ENCODE measurements at places on chromosomes 5 and 9.
A peak's percentile ranks its signal among the peaks of the same experiment; 100 is the strongest.

DNA sequence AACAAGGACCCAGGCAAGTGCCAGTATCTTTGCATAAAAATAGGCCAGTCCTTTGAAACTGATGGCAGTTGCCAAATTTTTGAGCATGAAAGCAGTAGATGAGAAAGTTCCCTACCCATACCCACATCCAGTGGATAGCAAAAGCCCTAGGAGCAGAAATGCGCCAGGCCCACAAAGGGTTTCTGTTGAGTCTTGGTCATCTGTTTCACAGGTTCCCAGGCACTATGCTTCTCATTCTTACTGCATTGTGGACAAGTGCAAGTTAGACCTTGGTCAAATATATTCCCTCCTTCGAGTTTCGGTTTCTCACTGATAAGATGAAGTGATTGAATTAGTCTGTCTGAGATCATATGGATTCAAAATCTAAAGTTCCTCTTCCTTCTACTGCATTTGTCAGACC lies 152.3 kb downstream of the NR3C1 start:
- H3K36me3 ChIP-seq, result no peaks in the 10 kb centered on the region
- no peaks in the 10 kb centered on the region for H3K27me3 ChIP-seq

- no peaks in the 10 kb centered on the region for H3K4me1 ChIP-seq
- H3K4me3 ChIP-seq, result no peak overlapping the region
- no peaks in the 10 kb centered on the region for H3K27me3 ChIP-seq
- H3K36me3 ChIP-seq, result no peaks in the 10 kb centered on the region
- H3K27ac ChIP-seq, result no peak overlapping the region
These were observed 64.2 kb upstream of the OLFM1 start for GRCh38 chr9:135023088-135023785.

DNA sequence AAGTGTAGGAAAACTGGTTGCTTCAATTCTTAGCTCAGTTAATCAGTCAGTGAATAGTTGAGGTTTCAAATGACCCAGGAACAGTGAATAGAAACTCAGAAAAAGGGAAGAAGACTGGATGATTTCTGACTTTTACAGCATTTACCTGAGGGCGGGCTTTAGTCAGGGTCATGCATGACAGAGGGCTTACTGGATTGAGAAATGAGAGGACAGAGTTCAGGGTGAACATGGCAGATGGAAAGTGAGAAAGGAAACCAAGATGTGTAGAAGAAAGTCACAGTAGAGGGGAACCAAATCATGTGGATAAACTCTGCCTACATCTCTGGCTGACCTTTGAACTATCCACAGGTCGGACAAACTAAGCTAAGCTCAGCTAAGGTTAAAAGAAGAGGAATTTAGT lies 596.0 kb downstream of the SEMA5A start:
- H3K36me3 ChIP-seq, result no peaks in the 10 kb centered on the region
- no peaks in the 10 kb centered on the region for H3K27me3 ChIP-seq
- DNase-seq, result no peak
- H3K4me3 ChIP-seq, result no peak overlapping the region

GRCh38 chr5:149380466-149381121 lies 1.5 kb upstream of the IL17B start:
- H3K36me3 ChIP-seq, result no peaks in the 10 kb centered on the region
- DNase-seq, result no peak
- peaks cover 1% of the 10 kb centered on the region for H3K4me1 ChIP-seq
- no peak overlapping the region for H3K27ac ChIP-seq
- no peak overlapping the region for H3K4me3 ChIP-seq

GRCh38 chr9:79883073-79883645 lies 311.4 kb downstream of the TLE4 start:
- no peaks in the 10 kb centered on the region for H3K27me3 ChIP-seq
- H3K4me3 ChIP-seq, result no peak overlapping the region
- H3K36me3 ChIP-seq, result no peaks in the 10 kb centered on the region
- no peak overlapping the region for H3K27ac ChIP-seq
- no peak for DNase-seq
- H3K4me1 ChIP-seq, result no peaks in the 10 kb centered on the region

GRCh38 chr9:91376239-91376638 lies 14.5 kb upstream of the AUH start:
- H3K4me1 ChIP-seq, result no peaks in the 10 kb centered on the region
- no peak for DNase-seq
- no peak overlapping the region for H3K4me3 ChIP-seq
- no peak overlapping the region for H3K27ac ChIP-seq
- no peaks in the 10 kb centered on the region for H3K27me3 ChIP-seq
- H3K36me3 ChIP-seq, result no peaks in the 10 kb centered on the region

DNA sequence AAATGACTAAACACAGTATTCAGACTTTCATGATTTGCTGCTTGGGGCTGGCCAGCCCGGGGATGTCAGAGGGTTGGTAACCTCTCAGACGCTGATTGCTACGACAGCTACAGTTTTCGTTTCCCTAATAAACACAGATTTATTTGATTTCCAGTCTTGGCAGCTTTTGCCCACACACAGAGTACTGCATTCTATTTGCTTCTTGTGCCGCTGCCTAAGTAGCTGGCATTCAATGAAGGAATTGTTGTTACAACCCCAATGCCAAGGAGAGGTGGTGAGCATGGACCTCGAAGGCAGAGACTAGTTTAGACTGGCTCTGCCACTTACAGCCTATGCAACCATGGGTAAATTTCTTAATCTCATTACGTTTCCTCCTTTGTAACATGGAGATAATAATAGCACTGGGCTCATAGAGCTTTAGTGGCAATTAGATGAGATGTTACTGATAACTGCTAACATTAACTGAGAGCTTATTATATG lies 247.1 kb upstream of the PANK3 start:
- DNase-seq, result no peak
- H3K27ac ChIP-seq, result no peak overlapping the region
- H3K36me3 ChIP-seq, result no peaks in the 10 kb centered on the region
- peaks cover 4% of the 10 kb centered on the region for H3K27me3 ChIP-seq

- no peaks in the 10 kb centered on the region for H3K36me3 ChIP-seq
- DNase-seq, result no peak
- H3K4me3 ChIP-seq, result no peak overlapping the region
- no peaks in the 10 kb centered on the region for H3K4me1 ChIP-seq
- H3K27ac ChIP-seq, result no peak overlapping the region
- peaks cover 14% of the 10 kb centered on the region for H3K27me3 ChIP-seq
These were observed 101.8 kb downstream of the MAST4 start for GRCh38 chr5:66697796-66698564.

DNA sequence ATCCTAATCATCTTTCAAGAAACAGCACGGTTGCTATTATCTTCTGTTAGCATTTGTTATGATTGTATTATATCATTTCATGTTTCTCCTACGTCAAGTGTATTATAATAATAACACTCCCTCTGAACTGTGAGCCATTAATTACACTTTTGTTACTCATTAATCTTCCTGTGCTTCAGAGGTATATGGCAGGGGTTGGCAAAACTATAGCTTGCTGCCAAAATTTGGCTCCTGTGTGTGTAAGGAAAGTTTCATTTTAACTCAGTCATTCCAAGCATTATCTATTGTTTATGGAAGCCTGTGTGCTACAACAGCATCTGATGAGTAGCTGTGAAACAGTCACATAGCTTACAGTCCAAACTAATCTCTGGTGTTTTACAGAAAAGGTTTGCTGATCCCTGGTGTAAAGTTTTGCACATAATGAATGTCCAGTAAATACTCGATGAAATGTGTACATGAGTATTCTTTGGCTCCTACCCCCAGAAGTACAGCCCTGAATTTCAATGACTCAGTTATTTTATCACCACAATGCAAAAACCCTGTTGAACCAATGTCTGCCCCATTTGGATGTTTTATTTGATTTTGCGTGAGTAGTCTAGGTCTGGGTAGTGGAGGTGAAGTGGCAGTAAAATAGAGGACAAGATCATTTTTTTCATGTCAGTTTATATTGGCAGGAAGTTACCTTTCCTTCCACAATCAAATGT lies 648.2 kb downstream of the MAT2B start:
- H3K36me3 ChIP-seq, result no peaks in the 10 kb centered on the region
- no peak overlapping the region for H3K4me3 ChIP-seq
- H3K27ac ChIP-seq, result no peak overlapping the region

GRCh38 chr9:98795970-98796363 lies 388 bp downstream of the ANKS6 start:
- DNase-seq, result no peak
- no peaks in the 10 kb centered on the region for H3K36me3 ChIP-seq
- H3K27me3 ChIP-seq, result no peaks in the 10 kb centered on the region
- no peak overlapping the region for H3K27ac ChIP-seq
- peaks cover 11% of the 10 kb centered on the region for H3K4me1 ChIP-seq
- H3K4me3 ChIP-seq, result peak overlapping the region; percentile 97

GRCh38 chr9:89422151-89422975 lies 75.5 kb downstream of the SEMA4D start:
- no peaks in the 10 kb centered on the region for H3K27me3 ChIP-seq
- no peak overlapping the region for H3K4me3 ChIP-seq
- H3K4me1 ChIP-seq, result no peaks in the 10 kb centered on the region

DNA sequence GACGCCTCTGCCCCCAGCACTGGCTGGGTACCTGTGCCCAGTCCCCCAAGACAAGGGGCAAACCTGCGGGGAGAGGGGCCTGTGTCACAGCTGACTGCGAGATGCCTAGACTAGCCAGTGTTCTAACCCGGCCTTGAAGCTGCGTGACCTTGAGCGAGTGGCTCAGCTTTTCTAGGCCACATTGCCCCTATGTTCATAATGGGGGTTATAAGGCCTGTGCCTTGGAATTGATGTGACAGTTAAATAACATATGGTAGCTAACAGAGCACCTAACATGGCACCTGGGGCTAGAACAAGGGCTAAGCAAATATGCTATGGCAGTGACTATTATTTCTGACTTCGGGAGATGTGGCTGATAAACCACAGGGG lies 22.8 kb upstream of the COL27A1 start:
- peaks cover 1% of the 10 kb centered on the region for H3K4me1 ChIP-seq
- H3K4me3 ChIP-seq, result no peak overlapping the region
- no peaks in the 10 kb centered on the region for H3K36me3 ChIP-seq
- no peak overlapping the region for H3K27ac ChIP-seq
- H3K27me3 ChIP-seq, result no peaks in the 10 kb centered on the region
- no peak for DNase-seq

DNA sequence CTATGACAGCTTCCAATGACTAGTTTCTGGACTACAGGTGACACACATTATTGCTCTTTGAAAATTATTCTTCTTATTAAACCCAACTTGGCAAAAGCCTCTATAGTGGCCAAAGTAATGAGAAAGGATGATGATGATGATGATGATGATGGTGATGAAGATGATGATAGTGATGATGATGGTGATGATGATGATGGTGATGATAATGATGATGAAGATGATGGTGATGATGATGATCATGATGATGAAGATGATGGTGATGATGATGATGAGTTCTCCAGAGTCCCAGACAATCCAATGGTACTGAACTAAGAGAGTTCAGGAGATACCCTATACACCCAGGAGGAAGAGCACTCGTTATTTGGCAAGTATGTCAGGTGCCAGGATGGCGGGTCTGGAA lies 739.4 kb downstream of the IRX1 start:
- no peaks in the 10 kb centered on the region for H3K4me1 ChIP-seq
- H3K27ac ChIP-seq, result no peak overlapping the region
- H3K36me3 ChIP-seq, result no peaks in the 10 kb centered on the region
- H3K27me3 ChIP-seq, result no peaks in the 10 kb centered on the region
- no peak overlapping the region for H3K4me3 ChIP-seq

GRCh38 chr5:80516826-80517225 lies 28.9 kb downstream of the FAM151B start:
- H3K36me3 ChIP-seq, result no peaks in the 10 kb centered on the region
- no peak for DNase-seq
- H3K4me1 ChIP-seq, result no peaks in the 10 kb centered on the region
- H3K27ac ChIP-seq, result no peak overlapping the region
- no peak overlapping the region for H3K4me3 ChIP-seq

DNA sequence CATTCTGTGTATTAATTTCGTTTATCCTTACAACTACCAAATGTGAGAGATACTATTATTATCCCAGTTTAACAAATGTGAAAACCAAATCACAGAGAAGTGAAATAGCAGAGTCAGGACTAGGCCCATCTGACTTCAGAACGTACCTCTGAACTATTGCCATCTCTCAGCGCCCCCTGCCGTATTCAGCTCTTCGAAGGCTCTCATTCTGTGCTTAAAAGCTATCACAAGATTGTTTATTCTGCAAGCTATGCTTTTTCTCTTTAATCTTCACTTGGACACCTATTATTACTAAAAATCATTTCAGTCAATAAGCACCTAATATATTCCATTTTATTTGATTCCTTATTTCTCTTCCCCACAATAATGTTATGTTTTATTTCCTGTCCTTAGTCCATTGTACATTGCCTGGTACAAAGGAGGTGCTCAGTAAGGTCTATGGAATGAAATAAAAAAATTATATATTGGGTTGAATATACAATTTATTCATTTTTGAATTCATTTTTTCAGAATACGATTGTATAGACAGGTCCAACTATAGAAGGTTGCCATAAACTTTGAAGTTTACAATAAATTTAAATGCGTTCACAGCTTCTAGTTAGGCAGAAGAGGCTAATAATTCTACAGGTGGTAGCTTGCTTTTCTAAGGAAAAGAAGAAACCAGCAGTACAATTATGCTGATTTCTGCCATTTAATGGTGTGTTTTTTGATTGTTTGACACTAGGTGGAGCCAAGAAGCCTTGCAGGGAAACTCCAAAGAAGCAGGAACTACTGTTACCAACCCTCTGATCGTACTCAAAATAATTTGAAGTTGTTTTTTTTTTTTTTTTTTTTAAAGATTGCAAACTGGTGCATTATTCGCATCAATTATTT lies 202.2 kb upstream of the DMRTA1 start:
- no peak overlapping the region for H3K4me3 ChIP-seq
- H3K4me1 ChIP-seq, result no peaks in the 10 kb centered on the region
- H3K36me3 ChIP-seq, result no peaks in the 10 kb centered on the region
- no peaks in the 10 kb centered on the region for H3K27me3 ChIP-seq
- no peak overlapping the region for H3K27ac ChIP-seq
- DNase-seq, result no peak

GRCh38 chr5:85684351-85684750 lies 933.4 kb upstream of the COX7C start:
- H3K4me3 ChIP-seq, result no peak overlapping the region
- DNase-seq, result no peak
- H3K27me3 ChIP-seq, result no peaks in the 10 kb centered on the region

DNA sequence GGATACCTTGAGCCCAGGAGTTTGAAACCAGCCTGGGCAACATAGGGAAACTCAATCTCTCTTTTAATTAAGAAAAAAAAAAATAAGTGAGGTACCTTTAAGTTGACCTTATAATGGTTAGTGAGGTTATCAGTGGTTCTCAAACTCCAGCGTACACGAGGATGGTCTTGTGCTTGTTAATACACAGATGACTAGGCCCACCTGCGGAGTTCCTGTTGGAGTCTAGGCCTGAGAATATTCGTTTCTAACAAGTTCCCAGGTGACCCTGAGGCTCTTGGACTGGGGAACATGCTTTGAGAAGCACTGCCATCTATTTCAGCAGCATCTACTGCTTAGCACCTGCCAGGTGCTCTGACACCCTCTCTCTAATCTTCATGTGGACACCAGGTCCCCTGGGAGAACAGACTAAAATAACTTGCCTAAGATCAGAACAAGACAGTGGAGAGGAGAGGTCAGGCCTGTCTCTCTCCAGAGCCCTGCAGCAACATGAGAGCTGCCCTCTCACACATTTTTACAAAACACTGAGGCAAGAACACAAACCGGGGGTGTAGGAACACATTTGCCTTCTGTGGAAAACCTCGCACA lies 24.6 kb downstream of the TLE1 start:
- H3K27me3 ChIP-seq, result no peaks in the 10 kb centered on the region
- no peak for DNase-seq
- no peak overlapping the region for H3K27ac ChIP-seq
- H3K4me3 ChIP-seq, result no peak overlapping the region
- H3K36me3 ChIP-seq, result no peaks in the 10 kb centered on the region
- peaks cover 4% of the 10 kb centered on the region for H3K4me1 ChIP-seq
